CD4-positive, alpha-beta T cell treated with Interleukin-15 for 1 hour (primary cell): ENCODE measurements at places on chromosomes 2 and 18.

- no peak for DNase-seq
Measured at GRCh38 chr18:72986103-72986502, 118.3 kb upstream of the NETO1 start.

- DNase-seq: no peak
Measured at GRCh38 chr2:221410487-221410886, 161.6 kb downstream of the EPHA4 start.

GRCh38 chr18:8717011-8717770 is 11.8 kb downstream of the MTCL1 start:
- no peak for DNase-seq

GRCh38 chr2:36792951-36793350 is 96.4 kb downstream of the VIT start:
- no peak for DNase-seq

GRCh38 chr18:37179384-37179783 is 350.5 kb downstream of the KIAA1328 start:
- no peak for DNase-seq

GRCh38 chr18:12013186-12013916 is 32.0 kb downstream of the IMPA2 start:
- no peak for DNase-seq
